ENCODE measurements at places on chromosomes 1 and 21. TPM values are rescaled to one million over a fixed set of nuclear protein-coding genes. Genes with fewer than 3 reads are reported as not detected.

PLPPR4 gene
- not detected for total RNA-seq

C1orf141 gene
- total RNA-seq: not detected

DNA sequence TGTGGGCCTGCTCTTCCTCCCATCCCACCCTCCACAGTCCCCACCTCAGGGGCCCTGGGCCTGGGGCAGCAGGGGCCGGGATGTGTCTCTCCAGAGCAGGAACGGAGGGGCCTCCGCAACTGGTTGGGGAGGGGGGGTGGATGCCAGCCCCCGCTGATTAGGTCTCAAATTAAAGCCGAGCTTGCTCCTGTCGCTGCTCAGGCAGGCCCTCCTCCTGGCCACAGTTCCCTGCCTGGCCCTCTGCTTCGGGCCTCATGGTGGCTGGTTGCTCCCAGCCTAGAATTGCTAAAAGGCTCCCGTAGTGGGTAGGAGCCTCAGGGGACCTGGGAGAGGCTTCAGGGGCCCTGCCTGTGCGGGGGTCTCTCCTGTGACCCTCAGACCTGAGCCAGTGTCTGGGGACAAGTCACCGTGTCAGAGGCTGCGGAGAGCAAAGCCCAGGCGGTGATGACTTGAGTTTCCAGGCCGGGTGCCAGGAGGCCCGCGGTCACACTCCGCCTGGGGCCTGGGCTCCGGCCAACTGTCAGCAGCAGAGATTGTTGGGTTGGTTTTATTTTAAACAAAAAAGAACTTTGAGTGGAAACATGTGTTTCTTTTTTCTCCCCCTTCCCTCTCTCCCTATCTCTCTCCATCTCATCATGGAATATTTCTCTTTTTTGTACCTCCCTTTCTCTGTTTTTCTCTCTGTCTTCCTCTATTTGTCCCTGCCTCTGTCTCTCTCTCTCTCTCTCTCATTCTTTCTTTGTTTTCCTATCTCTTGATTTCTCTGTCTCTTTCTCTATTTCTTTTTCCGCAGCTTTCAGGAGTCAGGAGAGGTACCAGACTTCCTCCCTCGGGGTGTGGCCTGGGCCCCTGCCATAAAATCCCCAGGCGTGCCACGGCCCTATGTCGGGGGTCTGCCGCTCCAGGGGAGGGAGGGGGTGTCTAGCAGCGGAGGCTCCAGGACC, 20.0 kb upstream of the EPHA2 start:
- H3K4me3 ChIP-seq: no peak overlapping the region
- no peak for DNase-seq
- peaks cover 12% of the 10 kb centered on the region for H3K27me3 ChIP-seq

GRCh38 chr1:30068787-30069472, 654.5 kb downstream of the MATN1 start:
- DNase-seq: no peak
- no peak overlapping the region for H3K4me3 ChIP-seq
- no peak overlapping the region for H3K27ac ChIP-seq
- H3K4me1 ChIP-seq: no peaks in the 10 kb centered on the region

DNA sequence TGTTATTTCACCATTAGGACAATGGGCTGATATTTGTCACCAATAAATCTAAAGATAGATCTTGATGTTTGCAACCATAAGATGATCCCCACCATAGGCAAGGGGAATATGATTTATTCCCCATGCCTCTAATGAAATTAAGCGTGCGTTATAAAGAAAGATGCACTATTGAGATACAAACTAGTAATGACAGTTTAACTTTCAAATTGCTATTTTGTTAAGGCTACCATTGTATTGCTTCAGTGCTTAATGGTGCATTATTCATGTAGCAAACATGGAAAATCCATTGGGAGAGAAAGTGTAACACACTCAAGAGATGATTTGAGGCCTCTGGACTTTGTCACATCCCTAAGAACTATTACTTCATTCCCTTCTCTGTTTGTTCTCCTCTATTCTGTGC, 108.9 kb upstream of the TRABD2B start:
- no peak for DNase-seq
- no peak overlapping the region for H3K4me3 ChIP-seq
- H3K4me1 ChIP-seq: no peaks in the 10 kb centered on the region

DNA sequence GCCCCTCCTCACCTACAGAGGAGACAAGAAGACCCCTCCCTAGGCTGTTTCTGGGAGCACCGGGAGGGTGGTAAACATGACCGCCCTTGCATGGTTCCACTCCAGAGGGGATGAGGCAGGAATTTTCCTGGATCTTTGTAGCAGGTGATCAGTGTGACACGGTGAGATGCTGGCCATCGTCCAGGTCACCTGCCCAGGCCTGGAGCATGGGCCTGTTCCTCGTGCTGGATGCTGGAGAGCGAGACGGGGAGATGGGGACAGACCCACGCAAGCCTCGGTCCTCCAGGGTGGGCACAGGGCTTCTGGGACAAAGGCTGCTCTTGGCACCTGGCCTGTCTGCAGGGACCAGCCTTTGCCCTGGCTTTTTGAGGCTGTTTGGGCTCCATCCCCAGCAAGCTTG, 46.2 kb downstream of the DMRTB1 start:
- H3K27ac ChIP-seq: no peak overlapping the region
- no peaks in the 10 kb centered on the region for H3K27me3 ChIP-seq
- no peaks in the 10 kb centered on the region for H3K36me3 ChIP-seq
- H3K4me1 ChIP-seq: no peaks in the 10 kb centered on the region
- DNase-seq: no peak

DNA sequence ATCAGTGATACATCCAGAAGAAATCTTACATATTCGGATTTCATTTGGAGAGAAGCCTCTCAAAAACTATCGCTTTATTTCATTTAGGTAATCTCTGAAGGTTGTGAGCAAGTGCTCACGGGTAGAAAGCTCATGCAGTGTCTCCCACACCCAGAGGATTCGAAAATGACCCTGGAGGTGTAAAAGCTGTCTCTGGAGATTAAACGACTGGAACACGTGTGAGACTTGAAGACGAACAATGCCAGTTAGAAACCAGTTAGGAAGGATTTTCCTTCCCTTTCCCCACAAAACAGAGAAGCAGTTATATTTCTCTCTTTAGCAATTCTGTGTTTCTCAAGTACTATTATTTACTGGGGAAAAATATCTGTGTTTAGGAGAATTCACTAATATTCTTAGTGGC, 92.5 kb upstream of the CD55 start:
- peaks cover 1% of the 10 kb centered on the region for H3K27me3 ChIP-seq
- H3K36me3 ChIP-seq: no peaks in the 10 kb centered on the region
- H3K4me3 ChIP-seq: no peak overlapping the region
- no peaks in the 10 kb centered on the region for H3K4me1 ChIP-seq
- H3K27ac ChIP-seq: no peak overlapping the region

DNA sequence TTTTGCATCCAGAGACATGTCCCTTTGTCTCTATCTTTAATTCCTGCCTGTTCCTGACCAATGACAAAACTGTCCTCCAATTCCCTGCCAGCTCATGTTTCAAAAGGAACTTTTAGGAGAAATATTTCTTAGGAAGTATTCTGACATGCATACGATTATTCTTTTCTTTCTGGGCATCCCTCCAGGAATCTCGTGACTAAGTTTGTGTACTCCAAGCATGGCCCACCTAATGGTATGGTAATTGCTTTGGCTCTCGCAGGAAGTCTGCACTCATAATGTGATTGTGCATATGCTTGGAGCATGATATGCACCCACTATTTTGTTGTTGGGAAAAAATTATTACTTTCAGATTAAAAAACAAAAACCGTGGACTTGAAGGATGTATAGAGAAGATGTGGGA, 256.4 kb downstream of the PRDM2 start:
- H3K27ac ChIP-seq: no peak overlapping the region
- no peak overlapping the region for H3K4me3 ChIP-seq
